ENCODE measurements at places on chromosomes 16 and 17.

DNA sequence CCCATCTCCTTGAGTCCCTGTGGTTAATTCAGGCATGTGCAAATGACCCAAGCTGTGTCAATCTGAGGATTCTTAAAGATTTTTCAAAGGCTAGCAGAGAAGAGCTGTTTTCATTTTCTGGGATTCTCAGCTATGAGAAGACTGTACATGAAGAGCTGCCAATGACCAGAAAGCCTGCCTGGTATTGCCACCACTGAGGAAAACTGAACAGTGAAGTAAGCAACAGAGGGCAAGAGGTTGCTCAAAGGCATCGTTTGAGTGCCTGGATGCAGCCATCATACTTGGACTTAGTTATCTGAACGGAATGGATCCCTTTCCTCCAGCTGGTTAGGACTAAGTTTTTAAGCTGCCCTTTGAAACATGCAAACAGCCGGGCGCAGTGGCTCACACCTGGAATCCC, 38.4 kb downstream of the FAM20A start:
- DNase-seq = no peak

DNA sequence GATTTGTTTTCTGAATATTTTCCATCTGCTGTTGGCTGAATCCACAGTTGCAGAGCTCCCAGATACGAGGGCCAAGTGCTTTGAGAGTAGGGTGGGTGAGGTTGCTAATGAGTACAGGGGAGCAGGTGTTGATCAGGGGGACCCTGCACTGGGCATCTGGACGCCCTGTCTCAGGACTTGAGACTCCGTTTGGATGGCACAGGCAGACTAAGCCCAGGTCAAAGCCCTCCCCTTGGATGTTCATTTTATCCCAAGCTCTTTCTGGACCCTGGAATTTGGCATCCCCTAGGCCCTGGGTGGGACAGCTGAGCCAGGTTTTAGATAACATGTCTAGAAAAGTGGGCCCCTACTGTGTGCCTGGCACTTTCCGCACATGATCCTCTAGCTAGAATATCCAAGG, 12.1 kb downstream of the USP6 start:
- DNase-seq = no peak

DNA sequence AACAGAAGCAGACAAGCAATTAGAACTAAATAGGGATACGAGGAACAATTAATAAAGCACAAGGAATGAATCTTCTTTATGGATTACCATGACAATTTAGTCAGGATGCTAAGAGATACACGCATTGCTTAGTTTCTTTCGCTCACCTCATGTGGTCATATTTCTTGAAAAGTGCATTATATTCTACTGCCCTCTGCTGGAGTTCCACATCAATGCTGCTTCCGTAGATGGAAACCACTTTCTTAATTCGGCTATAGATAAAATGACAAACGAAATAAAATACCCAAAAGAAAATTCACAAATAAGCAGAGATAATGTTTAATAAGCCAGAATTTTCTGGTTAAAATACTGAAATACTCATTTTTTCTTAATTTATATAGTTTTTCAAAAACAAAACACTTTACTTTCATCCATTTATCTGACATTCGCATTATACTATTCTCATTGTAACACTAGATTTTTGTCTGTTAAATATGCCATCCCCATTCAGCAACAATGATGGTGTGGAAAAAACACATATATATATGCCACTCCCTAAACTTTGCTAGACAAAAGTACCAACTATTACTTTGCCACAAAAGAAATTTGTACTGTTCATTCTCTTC, 22.0 kb upstream of the PHLPP2 start:
- peak; percentile 43 for DNase-seq

DNA sequence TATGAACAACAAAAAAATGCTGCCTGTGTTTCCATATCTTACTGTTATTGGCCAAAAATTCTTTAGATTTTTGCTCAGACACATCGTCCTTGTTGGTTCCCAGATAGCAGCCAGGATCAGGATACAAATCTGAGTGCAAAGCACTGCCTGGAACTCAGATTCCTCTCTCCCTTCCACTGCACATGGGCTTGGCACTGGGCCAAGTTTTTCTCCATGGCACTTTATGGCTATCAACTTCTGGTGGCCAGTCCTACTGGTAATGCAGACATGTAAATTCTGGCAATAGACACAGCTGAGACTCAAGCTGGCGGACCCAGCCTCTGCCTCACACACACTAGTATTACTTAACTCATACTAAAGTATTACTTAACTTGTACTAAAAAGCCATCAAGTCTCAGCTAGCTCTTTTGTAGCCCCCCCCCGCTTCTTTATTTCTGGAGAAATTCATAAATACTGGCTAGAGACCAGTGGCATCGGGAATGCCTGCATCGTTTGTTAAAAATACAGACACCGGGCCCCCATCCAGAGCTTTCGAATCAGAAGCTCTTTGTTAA, 181.2 kb upstream of the COX10 start:
- DNase-seq = peak; percentile 21

GRCh38 chr17:37640015-37640414, 3.2 kb downstream of the DDX52 start:
- DNase-seq = no peak

GRCh38 chr17:81515530-81516041, 3.0 kb upstream of the ACTG1 start:
- no peak for DNase-seq

- no peak for DNase-seq
Observed at GRCh38 chr17:31544186-31544585, 152.7 kb downstream of the RAB11FIP4 start.

DNA sequence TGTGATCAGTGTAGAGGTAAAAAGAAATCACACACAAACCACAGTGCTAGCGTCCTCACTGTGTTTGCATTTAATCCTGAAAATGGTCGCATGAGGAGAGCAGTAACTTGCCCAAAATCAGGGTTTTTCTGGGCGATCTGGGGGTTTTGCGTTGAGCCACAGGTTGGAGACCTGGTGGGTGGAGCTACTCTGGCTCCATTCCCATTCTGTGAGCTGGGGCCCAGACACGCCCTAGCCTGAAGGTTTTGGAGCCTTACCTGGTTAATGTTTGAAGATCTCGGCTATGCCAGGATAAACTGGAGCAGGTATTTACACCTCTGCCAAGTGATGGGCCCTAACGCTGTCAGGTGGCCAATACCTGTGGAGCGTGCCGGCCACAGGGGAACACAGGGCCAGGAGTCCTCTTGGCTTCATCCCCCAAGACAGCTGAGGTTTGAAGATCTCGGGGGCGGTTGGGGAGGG, 48.4 kb downstream of the MPRIP start:
- DNase-seq = peak; percentile 75

DNA sequence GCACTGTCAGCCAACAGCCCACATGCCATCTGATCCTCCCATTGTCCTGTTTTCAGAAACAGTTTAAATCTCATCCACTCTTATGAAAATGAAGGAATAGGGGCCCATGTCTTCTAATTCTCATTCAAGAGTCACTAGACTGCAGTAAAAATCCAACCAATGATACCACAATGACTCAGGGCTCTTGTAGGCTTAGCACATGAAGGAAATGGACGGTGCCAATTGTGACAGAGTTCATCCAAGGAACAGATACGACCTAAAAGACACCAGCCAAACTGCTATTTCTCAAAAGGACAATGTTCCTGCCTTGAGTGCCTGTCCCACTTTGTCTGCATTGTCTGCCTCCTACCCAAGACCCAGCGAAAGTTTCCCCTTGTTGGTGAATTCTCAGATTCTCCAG, 204.8 kb upstream of the COX10 start:
- DNase-seq = peak; percentile 32

DNA sequence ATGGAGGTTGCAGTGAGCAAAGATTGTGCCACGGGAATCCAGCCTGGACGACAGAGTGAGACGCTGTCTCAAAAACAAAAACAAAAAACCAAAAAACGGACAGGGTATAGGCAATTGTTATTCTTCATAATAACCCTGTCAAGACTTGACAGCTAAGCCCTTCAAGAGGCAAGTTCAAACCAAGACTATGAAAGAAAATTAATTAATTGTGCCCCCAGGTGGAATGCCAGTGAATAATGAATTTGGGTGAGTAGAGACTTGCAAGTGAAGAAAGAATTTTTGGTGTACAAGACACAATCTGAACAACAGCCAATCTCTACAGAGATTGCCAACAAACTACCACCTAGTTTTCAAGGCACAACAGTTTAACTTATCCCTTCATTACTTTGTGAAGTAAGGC, 6.3 kb downstream of the RFWD3 start:
- DNase-seq = no peak

DNA sequence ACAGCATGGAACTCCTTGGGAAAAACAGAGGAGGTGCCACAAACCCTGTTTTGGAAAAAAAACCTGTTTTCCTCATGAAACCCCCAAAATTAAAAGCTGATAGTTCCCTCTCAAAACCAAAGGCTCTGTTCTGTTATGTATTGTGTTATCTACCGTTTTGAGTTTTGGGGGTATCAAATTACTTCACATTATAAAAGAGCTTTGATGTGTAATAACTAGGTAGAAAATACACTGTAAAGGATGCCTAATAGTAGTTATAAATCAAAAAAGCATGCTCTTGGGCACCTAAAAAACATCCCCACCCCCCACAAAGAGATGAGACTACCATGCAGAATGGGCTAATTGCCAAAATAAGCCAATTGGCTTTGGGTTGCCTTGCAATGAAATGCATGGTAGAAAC, 30.8 kb downstream of the C16orf54 start:
- no peak for DNase-seq

DNA sequence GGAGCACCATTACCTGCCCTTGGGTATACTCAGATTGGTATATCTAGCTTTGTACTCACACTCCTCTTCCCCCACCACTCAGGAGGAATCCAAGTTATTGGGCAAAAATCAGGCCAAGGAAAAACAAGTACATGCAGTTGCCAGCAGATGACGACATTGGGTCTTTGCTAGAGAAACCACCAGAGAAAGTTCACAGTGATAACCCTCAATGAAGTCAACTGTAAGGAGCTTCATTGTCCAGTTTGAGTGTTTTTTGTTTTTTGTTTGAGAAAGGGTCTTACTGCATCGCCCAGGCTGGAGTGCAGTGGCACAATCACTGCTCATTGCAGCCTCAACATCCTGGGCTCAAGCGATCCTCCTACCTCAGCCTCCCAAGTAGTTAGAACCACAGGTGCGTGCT, 34.6 kb upstream of the TOX3 start:
- peak; percentile 5 for DNase-seq

DNA sequence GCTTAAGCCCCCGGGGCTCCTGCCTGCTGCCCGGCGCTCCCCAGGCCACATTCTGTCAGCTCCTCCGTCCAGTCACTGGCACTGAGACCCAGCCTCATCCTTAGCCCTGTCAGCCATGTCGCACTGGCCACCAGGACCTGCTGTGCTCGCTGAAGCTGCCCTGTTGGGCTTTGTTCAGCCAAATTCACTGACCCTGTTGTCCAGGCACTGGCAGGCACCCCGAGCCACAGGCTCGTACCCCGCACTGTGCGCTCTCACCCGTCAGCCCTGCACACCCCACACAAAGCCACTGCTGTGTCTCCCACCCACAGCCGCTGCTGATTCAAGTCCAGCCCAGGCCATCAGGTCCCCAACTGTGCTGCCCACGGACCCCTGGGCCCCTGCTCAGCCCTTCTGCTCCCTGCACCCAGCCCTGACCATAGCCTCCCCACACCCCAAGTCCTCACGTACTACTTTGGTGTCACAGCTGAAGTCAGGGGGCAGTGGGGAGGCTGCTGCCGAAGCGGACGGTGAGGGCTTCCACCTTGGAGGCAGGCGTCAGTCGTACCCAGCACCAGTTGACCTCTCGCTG, 131.5 kb upstream of the CHMP6 start:
- DNase-seq = no peak

- peak; percentile 61 for DNase-seq
Observed at GRCh38 chr16:22098405-22099255, 6.3 kb downstream of the VWA3A start.

DNA sequence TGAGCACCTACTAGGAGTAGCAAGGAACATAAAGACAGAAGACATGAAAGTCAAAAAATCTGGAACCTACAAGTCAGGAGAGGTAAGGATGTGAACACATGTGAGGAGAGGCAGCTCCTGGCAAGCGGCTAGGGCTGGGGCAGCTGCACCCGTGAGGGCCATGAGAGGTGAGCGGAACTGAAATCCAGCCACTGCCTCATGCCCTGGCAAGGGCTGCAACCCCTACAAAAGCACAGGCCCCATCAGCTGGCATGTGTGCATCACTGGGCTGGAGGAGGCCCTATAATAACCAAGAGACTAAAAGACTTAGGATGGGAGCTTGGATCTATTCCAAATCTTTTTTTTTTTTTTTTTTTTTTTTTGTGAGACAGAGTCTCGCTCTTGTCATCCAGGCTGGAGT, 40.3 kb upstream of the ERN1 start:
- no peak for DNase-seq

DNA sequence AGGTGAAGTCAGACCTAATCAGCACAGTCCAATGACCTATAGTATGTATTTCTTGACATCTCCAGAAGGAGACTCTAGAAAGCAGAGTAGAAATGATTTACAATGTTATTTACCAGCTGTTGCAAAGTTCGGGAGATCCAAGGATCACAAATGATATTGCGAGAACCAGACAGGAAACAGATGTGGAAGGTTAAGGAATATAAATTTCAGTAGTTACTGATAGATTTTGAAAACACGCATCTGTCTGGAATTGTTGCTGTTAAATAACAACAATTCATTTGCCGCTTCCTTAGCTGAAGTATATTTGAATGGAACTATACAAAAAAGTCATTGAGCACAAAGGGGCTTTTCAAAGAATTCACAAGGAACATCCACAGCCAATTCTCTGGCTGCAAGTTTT, 72.0 kb downstream of the STXBP4 start:
- no peak for DNase-seq

- DNase-seq = peak; percentile 20
Observed at GRCh38 chr16:81035975-81036750, 521 bp downstream of the ATMIN start.

- DNase-seq = no peak
Observed at GRCh38 chr17:79615926-79616325, 5.1 kb upstream of the RBFOX3 start.

DNA sequence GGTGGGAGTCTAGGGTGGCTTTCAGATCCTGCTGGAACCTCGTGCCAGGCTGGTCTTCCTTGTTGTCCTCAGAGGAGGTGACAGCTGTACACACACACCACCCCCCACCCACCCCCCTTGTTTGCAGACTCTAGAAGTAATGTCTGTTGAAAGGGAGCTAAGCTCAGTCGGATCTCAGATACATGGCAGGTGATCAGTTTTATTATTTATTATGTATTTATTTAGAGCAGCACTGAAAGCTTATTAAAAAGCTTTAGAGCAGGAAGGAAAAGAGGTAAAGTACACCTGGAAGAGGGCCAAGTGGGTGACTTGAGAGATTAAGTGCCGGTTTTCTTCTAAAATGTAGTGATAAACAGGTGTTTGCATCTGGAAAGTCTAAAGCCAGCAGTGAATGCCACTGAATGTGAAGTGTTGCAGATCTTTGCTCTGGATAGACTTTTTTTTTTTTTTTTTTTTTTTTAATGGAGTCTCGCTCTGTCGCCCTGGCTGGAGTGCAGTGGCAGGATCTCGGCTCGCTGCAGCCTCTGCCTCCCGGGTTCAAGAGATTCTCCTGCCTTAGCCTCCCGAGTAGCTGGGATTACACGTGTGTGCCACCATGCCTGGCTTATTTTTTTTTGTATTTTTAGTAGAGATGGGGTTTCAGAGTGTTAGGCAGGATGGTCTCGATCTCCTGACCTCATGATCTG, 40.2 kb downstream of the FOXK2 start:
- DNase-seq = no peak
